ENCODE measurements at places on chromosomes 16 and 17.

DNA sequence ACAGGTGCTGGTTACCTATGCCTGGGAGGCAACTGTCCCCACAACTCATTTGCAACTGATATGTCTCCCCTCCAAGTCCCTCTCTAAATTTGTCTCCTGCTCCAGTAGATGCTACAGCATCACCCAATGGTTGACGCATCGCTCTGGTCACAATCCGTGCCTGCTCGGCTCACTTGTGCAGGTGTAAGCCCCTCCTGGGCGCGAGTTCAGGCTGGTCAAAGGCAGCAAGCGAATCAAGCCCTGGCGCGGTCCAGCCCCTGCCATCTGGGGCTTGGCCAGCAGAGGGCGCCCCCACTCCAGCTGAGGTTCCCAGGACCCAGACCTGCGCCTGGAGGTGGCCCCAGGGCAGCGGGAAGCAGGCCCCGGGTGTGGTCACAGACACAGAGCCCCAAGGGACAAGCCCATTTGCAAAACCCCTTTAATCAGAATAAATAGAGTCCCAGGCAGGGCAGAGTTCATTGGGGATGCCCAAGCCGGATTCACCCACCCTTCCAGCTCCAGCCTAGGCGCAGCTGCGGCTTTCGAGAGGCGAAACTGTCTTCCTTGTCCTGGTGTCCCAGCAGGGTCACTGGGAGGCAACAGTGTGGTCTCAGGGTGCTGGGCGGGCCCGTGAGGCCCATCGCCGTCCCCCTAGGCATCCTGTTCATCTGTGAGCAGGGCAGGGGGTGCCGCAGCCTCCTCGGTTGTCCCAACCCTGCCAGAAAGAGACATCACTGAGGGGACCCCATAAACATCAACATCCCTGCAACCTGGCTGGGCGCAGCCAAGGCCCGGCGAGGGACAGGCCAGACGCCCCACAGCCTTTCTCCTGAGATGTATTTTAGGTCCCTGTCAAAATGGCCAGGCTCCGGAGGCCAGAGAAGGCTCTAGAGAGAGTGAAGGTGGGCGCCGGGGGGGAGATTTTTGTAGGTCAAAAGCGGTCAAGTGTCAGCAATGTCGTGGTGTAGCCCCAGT lies 15.8 kb downstream of the TMC6 start:
- H3K27ac ChIP-seq, result no peak overlapping the region
- peaks cover 2% of the 10 kb centered on the region for H3K36me3 ChIP-seq
- DNase-seq, result peak; percentile 65
- H3K4me1 ChIP-seq, result no peaks in the 10 kb centered on the region

DNA sequence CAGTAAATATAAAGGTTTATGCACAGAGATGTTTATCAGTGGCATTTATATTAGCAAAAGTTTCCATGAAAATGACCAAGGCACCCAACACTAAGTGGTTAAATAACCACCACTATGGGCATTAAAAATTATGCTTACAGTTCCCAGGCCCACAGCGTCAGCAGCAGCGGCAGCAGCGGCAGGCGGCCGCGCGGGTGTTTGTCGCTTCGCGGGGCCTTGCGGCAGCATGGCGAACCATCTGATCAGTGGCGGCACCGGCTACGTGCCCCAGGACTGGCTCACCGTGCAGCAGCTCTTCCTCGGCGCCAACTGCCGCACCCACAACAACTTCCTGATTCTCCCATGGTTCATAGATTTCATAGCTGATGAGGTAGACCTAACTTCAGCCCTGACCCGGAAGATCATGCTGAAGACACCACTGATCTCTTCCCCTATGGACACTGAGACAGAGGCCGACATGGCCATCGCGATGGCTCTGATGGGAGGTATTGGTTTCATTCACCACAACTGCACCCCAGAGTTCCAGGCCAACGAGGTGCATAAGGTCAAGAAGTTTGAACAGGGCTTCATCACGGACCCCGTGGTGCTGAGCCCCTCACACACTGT lies 71.0 kb downstream of the GRIN2A start:
- no peak for DNase-seq
- H3K4me1 ChIP-seq, result no peaks in the 10 kb centered on the region
- no peaks in the 10 kb centered on the region for H3K36me3 ChIP-seq
- H3K4me3 ChIP-seq, result no peak overlapping the region
- H3K27me3 ChIP-seq, result no peaks in the 10 kb centered on the region

DNA sequence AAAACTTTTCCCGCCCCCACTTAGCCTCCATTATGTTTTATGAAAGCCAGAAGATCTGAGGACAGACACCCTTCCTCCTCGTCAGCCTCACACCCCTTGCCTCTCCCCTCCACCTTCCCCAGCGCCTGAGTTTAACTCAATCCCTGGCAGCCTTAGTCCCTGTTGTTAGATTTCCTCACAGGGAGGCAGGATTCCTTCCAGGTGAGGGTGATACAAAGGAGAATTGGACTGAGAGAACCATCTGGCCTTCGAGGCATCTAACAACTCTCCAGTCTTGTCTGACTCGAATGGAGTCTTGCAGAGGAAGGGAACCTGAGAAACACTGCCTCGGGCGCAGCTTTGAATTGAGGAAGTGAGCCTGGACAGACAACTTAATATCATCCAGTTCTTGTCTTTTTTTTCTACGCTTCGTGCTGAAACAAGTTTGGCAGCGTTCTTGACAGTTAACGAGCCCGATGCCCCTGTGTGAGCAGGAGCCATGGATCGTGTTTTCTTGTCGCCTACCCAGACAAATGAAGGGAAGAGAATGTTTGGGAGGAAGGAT lies 1.3 kb upstream of the ZNF768 start:
- H3K27ac ChIP-seq, result peak overlapping the region; percentile 81
- H3K4me1 ChIP-seq, result peaks cover 8% of the 10 kb centered on the region
- no peak for DNase-seq
- H3K27me3 ChIP-seq, result no peaks in the 10 kb centered on the region

DNA sequence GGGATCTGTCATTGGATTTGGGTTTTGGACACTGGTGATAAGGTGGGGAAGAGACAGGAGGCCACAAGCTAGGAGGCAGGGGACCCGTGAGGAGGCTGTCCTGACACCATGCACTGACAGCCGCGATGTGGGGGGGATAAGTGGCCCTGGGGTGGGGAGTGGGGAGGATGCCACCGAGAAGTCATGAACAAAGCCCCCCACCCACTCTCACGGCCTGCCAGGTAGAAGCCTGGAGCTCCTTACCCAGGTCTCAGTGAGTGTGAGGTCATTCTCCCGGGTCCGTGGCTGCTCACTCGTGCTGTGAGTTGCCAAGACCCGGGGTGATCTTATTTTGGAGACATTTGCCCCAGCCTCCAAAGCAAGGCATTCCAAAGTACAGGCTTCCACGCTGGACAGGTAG lies 165.9 kb upstream of the TNRC6C start:
- H3K4me3 ChIP-seq, result no peak overlapping the region
- no peaks in the 10 kb centered on the region for H3K36me3 ChIP-seq
- H3K27ac ChIP-seq, result no peak overlapping the region
- H3K4me1 ChIP-seq, result peaks cover 3% of the 10 kb centered on the region
- DNase-seq, result no peak

DNA sequence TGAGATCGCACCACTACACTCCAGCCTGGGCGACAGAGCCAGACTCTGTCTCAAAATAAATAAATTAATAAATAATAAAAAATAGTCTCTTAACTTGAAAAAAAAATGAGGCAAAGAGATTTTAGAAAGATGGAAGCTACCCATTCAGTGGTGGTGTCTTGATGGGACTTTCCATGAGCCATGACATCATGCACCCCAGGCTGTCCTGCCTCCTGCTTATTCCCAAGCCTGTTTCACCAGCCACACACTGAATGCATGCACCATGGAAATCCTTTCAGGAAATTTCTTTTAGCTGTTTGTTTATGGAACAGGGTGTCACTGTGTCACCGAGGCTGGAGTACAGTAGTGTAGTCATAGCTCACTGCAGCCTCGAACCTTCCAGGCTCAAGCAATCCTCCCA lies 8.9 kb upstream of the DLX3 start:
- DNase-seq, result no peak
- no peaks in the 10 kb centered on the region for H3K36me3 ChIP-seq
- H3K4me1 ChIP-seq, result no peaks in the 10 kb centered on the region
- H3K27ac ChIP-seq, result no peak overlapping the region
- no peak overlapping the region for H3K4me3 ChIP-seq
- H3K27me3 ChIP-seq, result peaks cover 23% of the 10 kb centered on the region

DNA sequence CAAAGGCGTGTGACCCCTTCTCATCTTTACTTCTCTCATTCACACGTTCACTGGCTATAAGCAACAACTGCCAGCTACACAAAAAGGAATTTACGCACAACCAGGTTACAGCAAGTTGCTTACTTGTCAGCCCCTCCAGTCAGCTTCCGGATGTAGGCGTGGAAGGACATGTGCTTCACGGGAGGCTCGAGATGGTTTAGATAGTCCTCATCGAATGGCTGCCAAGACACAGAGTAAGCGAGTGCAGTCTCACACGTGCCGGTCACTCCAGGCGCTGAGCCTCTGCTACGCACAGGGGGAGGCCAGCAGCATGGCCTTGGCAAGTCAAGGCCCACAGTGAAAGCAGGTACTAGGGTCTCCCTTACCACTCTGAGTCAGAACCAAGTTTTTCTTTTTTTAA lies 28.3 kb downstream of the NPLOC4 start:
- no peaks in the 10 kb centered on the region for H3K4me1 ChIP-seq
- H3K27ac ChIP-seq, result no peak overlapping the region
- DNase-seq, result no peak
- no peak overlapping the region for H3K4me3 ChIP-seq
- no peaks in the 10 kb centered on the region for H3K27me3 ChIP-seq

DNA sequence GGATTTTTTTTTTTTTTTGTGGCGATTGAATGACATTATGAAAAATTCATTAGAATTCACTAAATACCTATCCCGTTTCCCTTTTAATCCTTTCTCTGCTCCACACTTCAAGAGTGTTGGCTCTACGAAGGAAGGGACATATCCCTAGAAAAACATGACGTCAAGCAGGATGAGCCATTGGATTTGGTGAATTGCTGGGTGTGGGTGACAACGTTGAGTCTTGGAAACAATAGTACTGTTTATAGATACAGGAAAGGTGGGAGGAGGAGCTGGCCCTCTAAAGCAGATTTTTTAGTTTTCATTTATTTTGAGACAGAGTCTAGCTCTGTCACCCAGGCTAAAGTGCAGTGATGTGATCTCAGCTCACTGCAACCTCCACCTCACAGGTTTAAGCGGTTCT lies 167.6 kb upstream of the FAM20A start:
- no peak for DNase-seq
- no peak overlapping the region for H3K4me3 ChIP-seq
- no peaks in the 10 kb centered on the region for H3K36me3 ChIP-seq
- H3K27ac ChIP-seq, result no peak overlapping the region
- no peaks in the 10 kb centered on the region for H3K27me3 ChIP-seq
- H3K4me1 ChIP-seq, result no peaks in the 10 kb centered on the region

DNA sequence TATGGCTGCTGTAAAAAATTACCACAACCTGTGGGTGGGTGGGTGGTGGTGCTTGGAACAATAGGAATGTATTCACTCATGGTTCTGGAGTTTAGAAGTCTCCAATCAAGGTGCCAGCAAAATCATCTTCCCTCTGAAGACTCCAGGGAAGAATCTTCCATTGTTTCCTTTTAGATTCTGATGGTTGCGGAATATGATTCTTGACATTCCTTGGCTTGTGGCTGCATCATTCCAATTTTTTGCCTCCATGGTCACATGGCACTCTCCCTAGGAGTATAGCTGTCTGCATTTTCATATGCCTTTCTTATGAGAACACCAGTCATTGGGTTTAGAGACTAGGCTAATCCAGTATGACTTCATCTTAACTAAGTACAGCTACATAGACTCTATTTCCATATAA lies 401.0 kb downstream of the HS3ST3B1 start:
- H3K4me1 ChIP-seq, result peaks cover 10% of the 10 kb centered on the region
- H3K4me3 ChIP-seq, result no peak overlapping the region
- H3K36me3 ChIP-seq, result no peaks in the 10 kb centered on the region
- DNase-seq, result no peak

DNA sequence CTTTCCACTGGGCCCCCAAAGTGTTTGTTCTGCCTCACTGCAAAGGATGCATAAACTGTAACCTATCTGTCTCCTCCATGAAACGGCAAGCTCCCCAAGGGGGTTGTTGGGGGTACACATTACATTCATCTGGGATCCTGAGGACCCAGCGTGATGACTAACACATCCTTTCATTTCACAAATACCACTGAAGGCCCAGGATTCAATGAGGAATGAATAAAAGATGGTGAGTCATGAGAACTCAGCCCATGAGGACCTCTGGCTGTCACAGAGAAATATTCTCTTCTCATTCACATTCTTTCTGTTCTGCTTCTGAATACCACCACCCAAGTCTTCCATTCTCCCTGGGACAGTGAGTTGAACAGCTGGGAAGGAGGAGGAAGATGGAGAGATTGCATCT lies 149.8 kb downstream of the RBFOX3 start:
- H3K4me1 ChIP-seq, result peaks cover 10% of the 10 kb centered on the region
- no peaks in the 10 kb centered on the region for H3K36me3 ChIP-seq
- no peak overlapping the region for H3K27ac ChIP-seq
- DNase-seq, result no peak

DNA sequence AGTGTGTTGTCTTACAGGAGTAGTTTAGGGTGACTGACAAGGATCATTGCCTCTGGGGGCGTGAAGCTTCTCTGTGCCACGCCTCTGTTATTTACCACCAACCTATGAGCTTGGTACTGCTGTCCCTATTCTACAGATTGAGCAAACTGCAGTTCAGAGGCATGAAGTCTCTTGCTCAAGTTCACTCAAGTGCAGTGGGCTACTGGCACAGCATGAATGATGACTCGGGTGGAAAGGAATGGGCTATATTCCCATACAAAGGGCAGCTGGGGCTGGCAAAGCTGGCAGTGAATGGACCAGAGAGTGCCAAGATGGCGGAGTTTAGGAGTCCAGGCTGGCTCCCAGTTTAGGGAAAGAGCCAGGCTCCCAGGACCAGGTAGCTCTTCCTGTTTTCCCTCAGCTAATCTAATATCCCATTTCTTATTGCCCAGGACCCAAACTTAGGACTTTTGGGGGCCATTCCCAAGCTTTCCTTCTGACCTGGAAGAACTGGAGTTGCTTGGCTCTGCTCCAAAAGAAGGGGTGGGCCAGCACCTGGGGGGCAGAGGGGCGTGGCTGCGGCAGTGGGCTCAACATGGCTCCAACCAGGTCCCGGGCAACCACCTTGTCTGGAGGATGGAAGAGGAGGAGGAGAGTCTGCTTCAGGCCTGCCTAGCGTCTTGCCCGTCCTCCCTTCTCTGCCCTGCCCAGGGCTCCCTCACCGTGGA lies 12.9 kb downstream of the PLK1 start:
- peaks cover 42% of the 10 kb centered on the region for H3K36me3 ChIP-seq
- no peak for DNase-seq
- peaks cover 4% of the 10 kb centered on the region for H3K4me1 ChIP-seq

- H3K27ac ChIP-seq, result peak overlapping the region; percentile 97
- peak overlapping the region; percentile 86 for H3K4me3 ChIP-seq
- no peaks in the 10 kb centered on the region for H3K27me3 ChIP-seq
Observed at GRCh38 chr16:30526823-30527634, 663 bp upstream of the ZNF768 start.

DNA sequence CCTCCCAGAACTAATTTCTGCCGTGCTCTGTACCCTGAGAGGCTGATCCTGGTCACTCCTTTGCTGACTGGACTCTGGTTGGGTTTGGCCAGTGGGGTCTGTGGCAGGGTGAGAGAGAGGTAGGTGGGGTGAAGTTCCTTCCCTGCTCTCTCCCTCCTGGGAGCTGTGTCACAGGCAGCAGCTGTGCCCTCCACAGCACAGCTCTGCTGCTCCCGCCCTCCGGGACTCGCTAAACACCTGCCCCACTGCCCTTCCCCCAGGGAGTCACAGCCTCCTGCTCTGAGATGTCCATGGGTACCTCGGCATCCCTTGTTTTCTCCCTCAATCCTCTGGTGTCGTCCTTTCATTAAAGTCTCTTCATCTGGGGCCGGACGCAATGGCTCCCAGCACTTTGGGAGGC lies 66.4 kb downstream of the SRCIN1 start:
- no peak overlapping the region for H3K27ac ChIP-seq
- H3K36me3 ChIP-seq, result no peaks in the 10 kb centered on the region
- H3K4me3 ChIP-seq, result no peak overlapping the region
- peaks cover 8% of the 10 kb centered on the region for H3K4me1 ChIP-seq
- DNase-seq, result no peak
- no peaks in the 10 kb centered on the region for H3K27me3 ChIP-seq
